ENCODE measurements at places on chromosomes 6 and 20.

DNA sequence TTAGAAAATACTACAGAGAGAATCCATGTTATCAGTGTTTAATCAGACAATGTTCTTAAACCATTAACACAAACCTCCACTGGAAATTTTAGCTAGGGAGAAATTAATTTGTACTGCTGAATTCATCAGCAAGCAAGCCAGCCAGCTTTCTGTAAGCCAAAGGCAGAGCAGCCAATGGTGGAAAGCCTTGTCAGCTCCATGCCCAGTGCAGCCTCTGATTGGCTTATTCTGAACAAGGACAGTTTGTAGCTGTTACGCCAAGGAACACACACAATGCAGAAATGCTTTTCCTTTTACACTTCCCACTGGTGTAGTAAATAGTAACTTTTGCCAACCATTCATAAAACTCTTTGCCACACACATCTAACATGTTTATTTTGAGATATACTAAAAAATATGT, 265.0 kb downstream of the TENT5A start:
- DNase-seq = peak; percentile 62

GRCh38 chr20:45320948-45321595, 13.0 kb upstream of the MATN4 start:
- DNase-seq = no peak

- no peak for DNase-seq
Measured at GRCh38 chr6:158867381-158868121, 48.4 kb upstream of the EZR start.

DNA sequence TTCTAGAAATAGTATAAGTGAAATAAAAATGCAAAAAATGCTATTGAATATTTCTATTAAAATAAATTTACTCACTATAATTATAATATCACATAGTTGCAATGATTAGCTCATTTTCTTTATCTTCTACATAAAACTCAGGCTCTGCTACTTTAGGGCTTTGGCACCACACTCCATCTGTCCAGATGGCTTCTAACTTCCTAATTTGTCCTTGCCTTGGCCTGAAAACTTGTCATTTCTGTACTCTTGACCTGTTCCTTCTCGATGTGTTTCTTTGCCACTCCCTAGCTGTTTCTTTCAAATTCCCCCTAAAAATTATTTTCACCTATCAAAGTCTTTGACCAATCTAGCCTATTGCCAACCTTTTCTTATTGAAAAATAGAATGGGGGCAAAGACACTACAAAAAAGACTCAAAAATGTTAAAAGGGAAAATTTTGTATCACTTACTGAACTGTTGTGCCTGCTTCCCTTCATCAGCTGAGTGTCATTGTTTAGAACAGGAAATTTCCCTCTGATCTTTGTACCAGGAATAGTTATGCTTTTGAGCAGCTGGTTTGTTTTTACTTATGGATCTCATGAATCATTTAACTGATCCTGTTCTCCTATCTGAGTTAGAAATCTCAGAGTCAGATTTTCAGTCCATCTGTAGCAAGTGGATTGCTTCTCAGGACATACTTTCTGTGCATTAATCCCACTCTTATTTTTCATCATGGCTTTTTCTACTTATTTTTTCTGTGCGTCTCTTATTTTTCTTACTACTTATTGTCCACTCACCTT, 279.2 kb upstream of the CNR1 start:
- DNase-seq = no peak

GRCh38 chr6:14294270-14294951, 176.8 kb downstream of the CD83 start:
- no peak for DNase-seq

DNA sequence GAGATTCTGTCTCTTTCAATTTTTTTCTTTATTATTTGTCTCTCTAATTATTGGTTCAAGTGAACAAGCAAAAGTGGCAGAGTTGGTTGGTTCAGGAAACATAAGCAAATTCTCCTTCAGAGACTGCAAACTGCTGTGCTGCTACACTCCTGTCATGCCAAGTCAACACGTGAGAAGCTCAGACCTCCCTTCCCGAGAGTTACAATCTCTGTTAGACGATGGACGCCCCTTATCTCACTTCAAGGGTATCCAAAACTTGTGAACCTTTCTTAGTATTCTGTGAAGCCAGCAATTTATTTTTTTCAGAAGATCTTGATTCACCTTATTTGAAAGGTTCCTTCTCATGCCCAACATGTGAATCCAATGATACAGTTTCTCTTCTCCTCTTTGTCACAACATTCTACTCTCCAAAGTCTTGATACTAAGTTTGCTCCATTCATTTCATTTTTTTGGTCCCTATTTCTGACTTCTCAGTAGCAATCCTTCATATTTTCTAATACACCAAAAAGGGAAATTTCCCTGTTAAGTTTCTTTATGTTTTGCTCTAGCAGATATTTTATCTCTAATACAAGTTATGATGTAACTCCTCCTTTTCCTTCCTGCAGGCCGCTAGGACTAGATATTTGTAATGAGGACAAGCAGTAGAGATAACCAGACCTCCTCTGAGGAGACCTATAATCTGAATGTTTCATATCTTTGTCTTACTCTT, 448.8 kb upstream of the CITED2 start:
- no peak for DNase-seq

DNA sequence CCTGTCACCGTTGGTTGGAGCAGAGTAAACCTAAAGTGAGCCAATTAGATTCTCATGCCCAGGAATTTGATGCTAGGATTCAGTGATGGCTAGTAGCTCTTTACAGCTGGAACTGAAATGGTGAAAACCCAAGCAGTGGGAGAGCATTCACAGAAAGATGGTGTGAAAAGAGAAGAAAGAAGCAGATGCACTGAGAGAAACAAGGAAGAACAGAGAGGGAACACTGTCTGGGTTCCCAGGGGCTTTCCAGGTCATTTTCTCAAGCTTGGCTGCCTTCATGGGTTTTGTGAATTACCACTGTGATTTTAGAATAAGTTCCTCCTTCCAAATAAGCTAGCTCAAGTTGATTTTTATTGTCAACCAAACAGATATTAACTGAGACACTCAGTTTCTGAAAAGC, 104.1 kb upstream of the AKIRIN2 start:
- DNase-seq = no peak

- no peak for DNase-seq
Measured at GRCh38 chr6:16576451-16577368, 184.6 kb downstream of the ATXN1 start.

DNA sequence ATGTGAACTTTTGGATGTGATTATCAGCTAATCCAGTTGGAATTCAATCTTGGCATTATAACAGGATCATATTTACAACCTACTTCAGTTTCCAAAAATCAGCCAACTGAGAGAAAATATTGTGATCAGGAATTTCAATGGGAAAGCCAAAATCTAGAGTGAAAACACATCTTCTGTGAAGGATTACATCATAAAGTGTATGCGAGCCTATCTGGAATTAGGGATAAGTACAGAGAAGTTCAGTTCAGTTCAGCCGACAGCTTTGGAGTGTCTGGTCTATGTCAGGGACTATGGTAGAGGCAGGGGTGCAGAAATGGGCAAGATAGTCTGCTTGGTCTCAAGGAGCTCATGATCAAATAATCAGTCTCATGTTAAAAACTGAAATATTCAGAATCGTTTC, 12.3 kb upstream of the PRIM2 start:
- no peak for DNase-seq

DNA sequence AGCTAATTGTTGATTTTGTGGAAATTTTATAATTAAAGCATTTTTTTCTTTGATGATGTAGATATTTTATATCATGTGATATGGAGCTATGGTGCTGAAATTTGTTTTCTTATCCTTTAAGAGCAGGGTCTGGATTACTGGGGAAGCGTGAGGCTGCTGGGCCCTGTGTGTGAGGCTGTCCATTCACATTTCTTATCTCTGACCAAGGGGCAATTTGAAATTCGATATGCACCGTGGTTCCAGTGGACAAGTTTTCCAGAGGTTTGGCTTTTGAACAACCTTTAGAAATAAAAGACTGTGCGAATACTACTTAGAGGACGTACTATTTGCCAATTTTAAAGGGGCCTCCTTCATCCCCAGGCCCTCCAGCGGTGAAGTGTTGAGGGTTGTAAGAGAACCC, 3.7 kb downstream of the ERMARD start:
- DNase-seq = no peak

- DNase-seq = no peak
Measured at GRCh38 chr20:21102603-21103311, 3.4 kb downstream of the LINC00237 start.

GRCh38 chr20:57231951-57232428, 34.5 kb downstream of the BMP7 start:
- no peak for DNase-seq

DNA sequence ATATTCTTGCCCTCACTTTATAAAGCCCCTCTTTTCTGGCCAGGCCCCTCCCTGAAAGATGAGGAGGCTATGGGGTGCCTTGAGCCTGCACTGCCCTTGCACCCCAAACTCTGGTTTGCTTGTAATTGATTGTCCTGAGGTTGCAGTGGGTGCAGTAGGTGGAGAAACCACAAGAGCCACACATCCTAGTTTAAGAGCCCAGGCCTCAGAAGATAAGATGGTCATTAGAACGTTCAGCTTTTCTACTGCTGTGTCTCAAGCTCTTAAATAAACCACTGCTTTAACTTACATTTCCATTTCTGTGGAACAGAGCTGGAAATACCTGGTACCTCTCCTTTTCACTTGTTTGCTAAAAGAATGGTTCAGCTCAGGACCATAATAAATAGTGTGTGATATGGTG, 9.0 kb downstream of the MRAP2 start:
- no peak for DNase-seq
